Nucleus accumbens (tissue), 56 donors: ENCODE measurements at places on chromosomes 16 and 17.

GRCh38 chr16:85463672-85464382, 149.3 kb upstream of the GSE1 start:
- no peak for DNase-seq

- no peak for DNase-seq
Measured at GRCh38 chr17:37543637-37544052, 54.0 kb downstream of the DUSP14 start.

- no peak for DNase-seq
Measured at GRCh38 chr16:87778476-87778829, 12.7 kb upstream of the KLHDC4 start.

DNA sequence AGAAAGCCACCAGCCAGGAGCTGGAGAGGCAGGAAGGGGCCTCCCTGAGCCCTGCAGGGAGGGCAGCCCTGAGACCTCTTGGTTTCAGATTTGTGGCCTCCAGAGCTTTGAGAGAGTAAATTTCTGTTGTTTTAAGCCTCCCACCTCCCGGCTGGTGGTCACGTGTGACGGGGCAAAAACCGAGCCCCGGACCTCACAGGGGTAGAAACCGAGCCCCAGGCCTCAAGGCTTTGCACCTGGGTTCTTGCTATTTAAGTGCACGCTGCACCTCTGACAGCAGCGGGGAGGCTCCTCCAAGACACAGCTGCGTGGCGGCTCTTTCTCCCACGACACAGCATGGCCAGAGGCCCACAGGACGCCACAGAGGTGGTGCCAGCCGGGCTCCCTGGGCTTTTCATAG, 17.4 kb upstream of the ZC3H18 start:
- DNase-seq, result no peak

DNA sequence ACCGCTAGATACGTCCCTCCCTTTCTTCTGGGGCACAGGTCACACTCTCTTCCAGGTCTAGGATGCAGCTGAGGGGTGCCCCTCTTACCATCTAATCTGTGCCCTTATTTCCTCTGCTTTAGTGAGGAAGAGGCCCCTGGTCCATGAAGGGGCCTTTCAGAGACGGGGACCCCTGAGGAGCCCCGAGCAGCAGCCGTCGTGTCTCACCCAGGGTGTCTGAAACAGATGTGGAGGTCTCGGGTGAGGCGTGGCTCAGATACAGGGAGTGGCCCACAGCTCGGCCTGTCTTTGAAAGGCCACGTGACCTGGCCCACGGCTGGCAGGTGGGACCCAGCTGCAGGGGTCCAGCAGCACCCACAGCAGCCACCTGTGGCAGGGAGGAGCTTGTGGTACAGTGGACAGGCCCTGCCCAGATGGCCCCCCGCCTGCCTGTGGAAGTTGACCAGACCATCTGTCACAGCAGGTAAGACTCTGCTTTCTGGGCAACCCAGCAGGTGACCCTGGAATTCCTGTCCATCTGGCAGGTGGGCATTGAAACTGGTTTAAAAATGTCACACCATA, 15.6 kb downstream of the SCGB1C2 start:
- no peak for DNase-seq

GRCh38 chr17:42389899-42390298, 1.7 kb upstream of the STAT3 start:
- no peak for DNase-seq

- DNase-seq, result no peak
Measured at GRCh38 chr16:59840169-59840568, 1106.1 kb upstream of the GOT2 start.

DNA sequence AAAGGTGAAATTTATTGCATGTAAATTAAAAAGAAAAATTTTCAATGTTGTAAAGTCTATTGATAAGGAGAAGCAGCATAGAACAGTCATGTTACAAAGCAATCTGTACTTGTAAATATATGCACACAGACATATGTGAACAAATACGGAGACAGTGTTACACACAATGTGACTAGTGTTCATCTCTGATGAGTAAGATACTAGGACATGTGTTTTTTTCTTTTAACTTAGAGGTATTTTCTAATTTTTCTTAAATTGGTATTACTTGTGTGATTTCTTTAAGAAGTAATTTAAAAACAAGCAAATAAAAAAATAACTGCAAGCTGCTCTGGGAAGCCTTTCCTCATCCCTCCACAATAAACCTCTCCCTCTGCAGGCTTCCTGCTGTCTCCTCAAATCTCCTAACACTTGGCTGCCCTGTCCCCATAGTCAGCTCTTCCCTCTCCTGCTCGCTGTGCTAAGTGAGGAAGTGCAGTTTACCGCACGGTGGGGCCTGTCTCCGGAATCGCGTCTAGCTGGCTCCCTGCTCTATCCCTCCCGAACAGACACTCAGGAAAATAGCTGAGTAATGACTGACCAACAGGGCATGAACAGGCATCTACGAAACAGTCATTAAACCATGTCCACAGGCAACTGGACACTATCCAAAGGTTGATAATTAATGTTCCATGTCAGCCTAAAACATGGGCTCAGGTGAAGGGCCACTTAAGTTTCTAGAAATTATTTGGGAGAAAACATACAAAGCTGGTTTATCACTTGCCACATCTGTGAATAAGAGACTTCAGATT, 35.9 kb downstream of the CMTM4 start:
- no peak for DNase-seq

GRCh38 chr17:35568561-35568960, 7.9 kb upstream of the SLFN14 start:
- DNase-seq, result no peak

- DNase-seq, result no peak
Measured at GRCh38 chr17:40531051-40531991, 29.9 kb upstream of the TNS4 start.

DNA sequence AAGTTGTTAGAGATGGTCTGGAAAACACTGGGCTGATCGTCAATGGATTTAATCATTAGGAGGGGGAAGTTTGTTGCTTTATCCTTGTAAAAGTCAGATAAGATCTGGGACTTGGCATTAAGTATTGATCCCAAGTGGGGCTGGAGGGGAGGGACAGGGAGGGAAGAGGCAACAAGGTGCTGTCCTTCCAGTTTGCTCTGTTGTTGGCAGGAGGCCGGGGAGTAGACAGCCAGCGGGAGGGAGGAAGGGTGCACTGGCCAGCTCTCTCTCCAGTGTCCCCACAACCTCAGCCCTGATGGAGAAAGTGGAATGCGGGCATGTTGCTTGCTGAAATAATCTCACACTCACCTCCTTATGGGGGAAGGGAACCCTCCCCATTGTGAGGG, 210.2 kb downstream of the CCDC182 start:
- no peak for DNase-seq

- peak; percentile 39 for DNase-seq
Measured at GRCh38 chr17:48100591-48101011, 677 bp downstream of the CBX1 start.

GRCh38 chr16:72172105-72173034, at the start of gene PMFBP1:
Gene PMFBP1 (minus strand): TSS chr16:72172155. CDS start chr16:72171208, 947 bp downstream.
- DNase-seq, result peak; percentile 45

GRCh38 chr16:35749253-35750141, 2290.1 kb downstream of the TP53TG3F start:
- no peak for DNase-seq

GRCh38 chr17:82023447-82024241, 539 bp downstream of the LRRC45 start:
- no peak for DNase-seq

DNA sequence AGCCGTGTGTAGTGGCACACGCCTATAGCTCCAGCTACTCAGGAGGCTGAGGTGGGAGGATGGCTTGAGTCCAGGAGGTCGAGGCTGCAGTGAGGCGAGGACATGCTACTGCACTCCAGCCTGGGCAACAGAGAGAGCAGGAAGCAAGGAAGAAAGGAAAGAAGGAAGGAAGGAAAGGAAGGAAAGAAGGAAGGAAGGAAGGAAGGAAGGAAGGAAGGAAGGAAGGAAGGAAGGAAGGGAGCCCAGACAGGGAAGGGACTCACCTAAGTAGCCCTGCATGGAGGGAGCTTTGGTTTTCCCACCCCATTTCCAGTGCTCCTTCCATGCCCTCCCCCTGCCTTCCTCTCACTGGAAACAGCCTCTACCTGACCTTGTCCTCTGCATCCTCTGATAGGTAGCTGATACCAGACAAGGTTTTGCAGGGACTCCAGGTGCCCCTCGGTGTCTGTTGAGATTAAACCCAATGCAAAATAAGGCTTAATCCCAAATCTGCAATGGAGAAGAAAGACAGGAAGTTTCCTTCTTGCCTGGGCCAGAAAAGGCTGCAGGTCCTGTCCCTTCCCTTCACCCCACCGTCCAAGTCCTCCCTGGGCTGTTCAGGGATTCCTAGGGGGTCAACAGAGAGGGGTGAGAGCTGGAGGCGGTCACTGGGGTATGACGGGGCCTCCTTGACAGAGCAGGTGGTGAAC, 21.5 kb upstream of the CA4 start:
- DNase-seq, result no peak

DNA sequence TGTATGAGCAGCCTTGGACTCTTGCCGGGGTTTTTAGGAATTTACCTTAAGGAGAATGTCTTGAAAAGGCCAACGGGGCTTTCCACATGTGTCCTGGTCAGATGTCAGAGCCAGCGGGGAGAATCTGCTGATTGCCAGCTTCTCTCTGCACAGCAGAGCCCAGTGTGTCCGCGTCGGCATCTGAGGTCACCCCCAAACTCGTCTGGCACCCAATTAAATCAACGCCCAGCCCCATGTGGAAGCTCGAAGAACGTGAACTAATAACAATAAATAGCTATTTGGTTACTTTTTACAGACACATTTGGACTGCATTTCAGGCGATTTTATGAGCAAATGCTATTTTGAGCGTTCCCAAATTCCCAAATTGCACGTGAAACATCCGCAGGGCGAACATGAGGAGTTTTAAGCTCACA, 303.5 kb downstream of the FOXL1 start:
- DNase-seq, result no peak

- DNase-seq, result no peak
Measured at GRCh38 chr16:86960266-86960665, 356.9 kb downstream of the C16orf95 start.

DNA sequence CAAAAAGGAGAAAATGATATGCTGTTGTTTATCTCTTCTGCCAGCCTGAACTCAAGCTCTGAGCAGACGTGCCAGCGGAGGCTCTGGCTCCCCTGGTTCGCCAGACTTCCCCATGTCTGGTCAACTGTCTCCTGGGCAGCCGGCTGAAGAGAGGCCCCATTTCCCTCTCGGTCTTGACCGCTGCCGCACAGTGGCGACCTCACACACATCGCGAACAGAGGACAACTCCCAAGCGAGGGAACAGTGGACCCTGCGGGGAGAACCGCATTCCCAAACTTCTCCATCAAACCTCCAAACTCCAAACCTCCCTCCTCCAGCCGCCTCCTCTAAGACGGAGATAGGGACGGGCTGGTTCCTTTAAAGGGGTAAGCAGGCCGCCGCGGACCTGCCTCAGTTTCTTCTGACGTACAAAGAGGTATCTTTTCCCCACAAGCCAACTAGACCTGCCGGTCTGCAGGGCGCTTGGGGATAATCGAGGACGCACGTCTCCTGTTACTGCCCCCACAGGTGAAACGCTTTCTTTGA, 24.9 kb upstream of the RFFL start:
- peak; percentile 77 for DNase-seq

DNA sequence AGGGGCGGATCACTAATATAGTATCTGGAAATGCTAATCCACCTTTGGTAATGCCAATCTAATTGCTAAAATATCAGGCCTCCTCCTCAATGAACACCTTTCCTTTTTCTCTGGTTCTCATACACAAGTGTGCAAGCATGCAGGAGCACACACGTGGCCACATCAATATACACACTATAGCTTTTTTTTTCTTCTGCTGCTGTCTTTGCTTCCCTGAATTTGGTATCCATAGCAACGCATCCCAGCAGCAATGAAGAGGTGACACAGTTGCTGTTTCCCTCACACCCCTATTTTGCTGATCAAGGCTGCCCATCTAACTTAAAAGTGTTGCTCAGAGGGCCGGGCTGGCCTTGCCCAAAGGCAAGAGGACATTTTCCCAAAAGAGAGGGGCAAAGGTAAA, 15.4 kb downstream of the NOG start:
- no peak for DNase-seq

- no peak for DNase-seq
Measured at GRCh38 chr16:81720973-81721906, 57.9 kb upstream of the PLCG2 start.

GRCh38 chr17:80387071-80387470, 27.9 kb upstream of the ENDOV start:
- no peak for DNase-seq

DNA sequence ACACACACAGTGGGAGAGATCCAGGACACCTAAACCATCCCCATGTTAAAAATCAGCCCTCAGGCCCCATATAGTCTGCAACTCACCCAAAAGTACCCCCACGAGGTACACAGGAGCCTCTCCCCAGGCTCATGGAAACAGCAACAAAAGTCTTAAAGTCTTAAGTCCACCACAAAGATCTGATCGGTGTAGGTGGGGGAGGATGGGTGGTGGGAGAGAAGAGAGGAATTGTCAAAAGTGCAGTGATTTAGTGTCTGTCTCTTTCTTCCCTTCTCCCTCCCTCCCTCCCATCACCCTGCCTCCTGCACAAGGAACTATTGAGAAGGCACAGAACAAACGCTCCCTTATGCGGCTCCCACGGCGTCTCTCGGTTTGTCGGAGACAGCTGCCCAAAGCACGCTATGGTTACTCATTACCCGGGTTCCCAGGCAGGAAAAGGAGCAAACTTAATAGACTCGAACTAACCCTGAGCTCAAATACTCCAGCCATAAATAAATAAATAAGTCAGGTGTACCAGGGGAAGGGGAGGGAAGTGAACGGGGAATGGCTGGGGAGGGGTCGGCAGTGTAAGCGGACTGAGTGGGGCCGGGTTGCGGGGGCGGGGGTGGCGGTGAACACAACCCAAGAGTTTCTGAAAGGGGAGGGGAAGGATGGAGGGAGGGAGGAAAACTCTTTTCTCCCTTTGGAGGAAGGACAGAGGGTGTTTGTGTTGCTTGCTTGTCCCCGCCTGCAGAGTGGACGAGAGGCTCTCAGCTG, 477.4 kb downstream of the SLC39A11 start:
- DNase-seq, result peak; percentile 77

GRCh38 chr17:74528491-74529199, 2.6 kb downstream of the CD300LB start:
- no peak for DNase-seq

DNA sequence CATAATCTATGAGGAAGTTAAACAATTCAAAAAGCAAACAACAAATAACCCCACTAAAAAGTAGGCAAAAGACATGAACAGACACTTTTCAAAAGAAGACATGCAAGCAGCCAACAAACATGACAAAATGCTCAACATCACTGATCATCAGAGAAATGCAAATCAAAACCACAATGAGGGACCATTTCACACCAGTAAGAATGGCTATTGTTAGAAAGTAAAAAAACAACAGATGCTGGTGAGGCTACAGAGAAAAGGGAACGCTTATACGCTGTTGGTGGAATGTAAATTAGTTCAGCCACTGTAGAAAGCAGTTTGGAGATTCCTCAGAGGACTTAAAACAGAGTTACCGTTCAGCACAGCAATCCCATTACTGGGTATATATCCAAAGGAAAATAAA, 24.4 kb downstream of the TNFRSF13B start:
- no peak for DNase-seq

DNA sequence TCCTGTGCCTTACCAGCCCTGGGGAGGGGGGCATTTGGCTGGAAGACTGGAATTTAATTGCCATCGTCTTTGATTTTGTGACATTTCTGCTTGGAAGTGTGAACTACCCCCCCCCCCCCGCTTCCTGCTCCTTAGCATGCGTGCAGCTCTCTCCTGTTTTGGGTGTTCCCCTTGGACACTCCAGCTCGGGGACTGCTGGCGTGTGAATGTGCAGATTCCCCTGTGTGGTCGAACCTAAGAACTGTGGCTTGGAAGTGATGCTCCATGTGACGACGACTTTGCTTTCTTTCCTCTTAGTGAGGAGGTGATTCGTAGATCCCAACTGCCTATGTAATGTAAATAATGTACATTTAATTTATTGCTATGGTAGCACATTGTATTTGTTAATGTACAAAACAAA, 26.1 kb downstream of the OR1D5 start:
- no peak for DNase-seq
